ENCODE measurements at places on chromosomes 11 and 22.

DNA sequence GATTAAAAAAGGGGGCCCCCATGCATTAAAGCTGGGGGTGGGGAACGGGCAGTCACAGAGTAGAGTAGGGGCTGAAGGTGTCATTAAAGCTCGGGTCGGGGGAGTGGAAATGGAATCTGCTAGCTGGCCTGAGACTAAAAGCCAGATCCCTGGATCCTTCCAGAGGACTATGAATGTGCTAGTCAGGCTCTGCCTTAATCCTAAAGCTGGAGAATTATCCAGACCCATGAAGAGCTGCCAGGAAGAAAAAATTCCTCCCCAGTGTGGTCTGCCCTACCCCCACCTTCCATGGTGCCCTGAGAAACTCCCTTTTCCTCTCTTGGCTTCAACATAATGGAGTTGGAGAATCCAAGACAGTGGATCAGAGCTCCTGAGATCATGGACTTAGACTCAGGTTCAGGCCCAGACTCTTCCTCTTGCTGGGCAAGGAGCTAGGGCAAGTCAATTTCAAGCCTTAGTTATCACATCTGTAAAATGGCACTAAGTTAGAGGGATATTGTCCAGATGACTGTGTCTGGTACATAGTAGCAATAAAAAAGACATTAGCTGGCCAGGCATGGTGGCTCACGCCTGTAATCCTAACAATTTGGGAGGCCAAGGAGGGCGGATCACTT lies 24.0 kb upstream of the SMTN start:
- DNase-seq, result no peak

- DNase-seq, result no peak
Observed at GRCh38 chr11:115060840-115061239, 382.5 kb downstream of the NXPE2 start.

DNA sequence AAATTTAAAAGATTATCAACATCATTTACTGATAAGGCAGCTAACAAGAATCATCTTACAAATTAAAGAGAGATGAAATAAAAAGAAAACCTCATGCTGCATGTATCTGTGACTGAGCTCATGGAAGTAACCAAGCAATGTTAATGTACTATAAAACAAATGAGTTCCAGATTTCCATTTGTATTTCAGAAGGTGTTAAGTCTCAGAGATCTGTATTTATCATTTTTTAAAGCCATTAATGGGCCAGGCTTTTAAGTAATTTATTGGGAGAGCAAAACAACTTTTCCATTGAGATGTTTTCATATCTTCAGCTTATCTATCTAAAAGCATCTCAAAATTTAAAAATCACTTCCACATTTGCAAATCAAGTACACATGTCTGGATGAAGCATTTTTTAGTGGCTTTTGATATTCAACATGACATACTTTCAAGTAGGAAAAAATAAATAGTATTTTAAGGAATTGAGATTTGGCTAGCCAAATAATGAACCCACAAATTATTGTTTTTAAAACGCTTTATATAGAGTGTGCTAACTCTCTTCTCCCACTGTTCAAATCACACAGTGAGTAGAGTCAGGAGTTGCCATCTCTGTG lies 17.9 kb upstream of the BBOX1 start:
- DNase-seq, result no peak

GRCh38 chr11:134254433-134255183 lies 1.2 kb downstream of the ACAD8 start:
- no peak for DNase-seq

DNA sequence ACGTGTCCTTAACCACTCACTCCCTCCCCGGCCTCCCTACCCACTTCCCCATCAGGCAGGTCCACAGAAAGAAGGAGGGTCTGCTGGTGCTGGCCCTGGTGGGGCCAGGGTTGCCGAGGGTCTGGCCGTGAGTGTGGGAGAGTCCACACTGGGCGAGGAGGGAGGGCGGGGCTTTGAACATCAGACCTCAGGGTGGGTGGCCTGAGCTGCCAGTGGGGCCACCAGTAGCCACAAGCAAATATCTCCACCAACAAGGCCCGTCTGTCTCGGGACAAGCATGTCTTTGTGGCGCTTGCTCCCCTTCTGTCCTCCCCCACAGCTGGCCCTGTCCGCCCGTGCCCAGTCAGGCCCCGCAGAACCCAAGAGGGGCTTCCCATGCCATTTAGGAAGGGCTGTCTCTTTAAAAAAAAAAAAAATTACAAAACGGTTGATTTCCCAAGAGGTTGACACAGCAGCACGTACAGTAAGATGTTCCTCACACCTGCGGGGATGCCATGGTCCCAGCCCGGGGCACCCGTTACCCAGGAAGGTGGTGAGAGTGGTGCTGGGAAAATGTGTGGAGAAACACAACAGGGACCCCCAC lies 17.7 kb upstream of the TALDO1 start:
- DNase-seq, result no peak

- DNase-seq, result no peak
Observed at GRCh38 chr22:37301144-37301830, 19.0 kb downstream of the CYTH4 start.

- no peak for DNase-seq
Observed at GRCh38 chr11:94844031-94844430, 75.9 kb downstream of the AMOTL1 start.

DNA sequence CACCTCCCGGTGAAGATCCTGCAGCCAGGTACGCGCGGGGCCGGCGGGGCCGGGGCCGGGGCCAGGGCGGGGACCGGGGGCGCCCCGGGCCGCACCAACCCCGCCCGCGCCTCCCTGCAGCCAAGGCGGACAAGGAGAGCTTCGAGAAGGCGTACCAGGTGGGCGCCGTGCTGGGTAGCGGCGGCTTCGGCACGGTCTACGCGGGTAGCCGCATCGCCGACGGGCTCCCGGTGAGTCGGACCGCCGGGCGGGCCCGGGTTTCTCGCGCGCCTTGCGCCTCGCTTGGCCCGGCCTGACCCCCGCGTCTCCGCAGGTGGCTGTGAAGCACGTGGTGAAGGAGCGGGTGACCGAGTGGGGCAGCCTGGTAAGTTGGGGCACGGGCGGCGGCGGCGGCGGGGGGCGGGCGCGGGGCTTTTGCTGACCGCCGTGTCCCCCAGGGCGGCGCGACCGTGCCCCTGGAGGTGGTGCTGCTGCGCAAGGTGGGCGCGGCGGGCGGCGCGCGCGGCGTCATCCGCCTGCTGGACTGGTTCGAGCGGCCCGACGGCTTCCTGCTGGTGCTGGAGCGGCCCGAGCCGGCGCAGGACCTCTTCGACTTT lies 531 bp downstream of the PIM3 start:
- peak; percentile 66 for DNase-seq

Data from activated T-cell treated with anti-CD3 and anti-CD28 coated beads, Interleukin-2, amount 50 U/mL, for 48 hours (primary cell).